Ureter (tissue), 1 donor: ENCODE measurements at places on chromosomes 13 and 19.

GRCh38 chr19:2668175-2668763 lies 34.2 kb downstream of the GNG7 start:
- no peak for DNase-seq

GRCh38 chr13:51885651-51886050 lies 23.9 kb downstream of the CCDC70 start:
- no peak for DNase-seq

- DNase-seq, result no peak
These were observed 18.3 kb upstream of the ENOX1 start for GRCh38 chr13:43805071-43805468.

- no peak for DNase-seq
These were observed 178.5 kb downstream of the PRR20E start for GRCh38 chr13:57345526-57345925.

- DNase-seq, result peak; percentile 77
These were observed 9.8 kb upstream of the ZNF627 start for GRCh38 chr19:11587302-11587974.

DNA sequence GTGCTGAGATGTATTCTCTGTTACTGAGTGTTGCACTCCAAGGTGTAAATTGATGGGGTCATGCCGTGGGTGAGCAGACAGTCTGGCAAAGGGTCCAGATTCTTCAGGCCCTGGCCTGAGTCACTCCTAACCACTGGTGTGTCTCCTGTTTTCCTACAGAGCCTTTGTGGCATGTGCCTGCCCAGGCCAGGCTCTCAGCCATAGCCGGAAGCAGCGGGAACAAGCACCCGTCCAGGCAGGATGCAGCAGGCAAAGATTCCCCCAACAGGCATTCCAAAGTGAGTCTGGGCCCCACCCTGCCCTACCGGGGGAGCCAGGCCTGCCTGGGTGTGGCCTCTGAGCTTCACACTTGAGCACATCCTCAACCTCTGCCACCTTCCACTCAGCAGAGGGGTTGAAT lies 61.9 kb downstream of the DPF1 start:
- no peak for DNase-seq

DNA sequence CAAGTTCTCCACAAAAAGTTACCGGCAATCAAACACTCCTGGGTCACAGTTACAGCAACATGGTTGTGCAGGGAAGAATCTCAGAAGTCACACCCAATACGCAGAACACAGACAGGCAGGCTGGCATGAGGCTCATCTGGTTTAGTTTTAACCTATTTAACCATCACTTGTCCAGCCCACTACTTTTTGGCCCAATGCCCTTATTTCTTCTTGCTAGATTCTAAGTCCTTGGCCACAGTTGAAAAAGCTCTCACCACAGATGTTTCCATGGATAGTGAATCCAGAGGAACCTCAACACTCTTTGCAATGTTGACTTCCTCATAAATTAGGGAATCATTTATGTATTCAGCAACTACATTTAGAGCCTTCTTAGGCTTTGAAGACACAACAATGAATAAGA lies 50.7 kb upstream of the FNDC3A start:
- DNase-seq, result no peak

DNA sequence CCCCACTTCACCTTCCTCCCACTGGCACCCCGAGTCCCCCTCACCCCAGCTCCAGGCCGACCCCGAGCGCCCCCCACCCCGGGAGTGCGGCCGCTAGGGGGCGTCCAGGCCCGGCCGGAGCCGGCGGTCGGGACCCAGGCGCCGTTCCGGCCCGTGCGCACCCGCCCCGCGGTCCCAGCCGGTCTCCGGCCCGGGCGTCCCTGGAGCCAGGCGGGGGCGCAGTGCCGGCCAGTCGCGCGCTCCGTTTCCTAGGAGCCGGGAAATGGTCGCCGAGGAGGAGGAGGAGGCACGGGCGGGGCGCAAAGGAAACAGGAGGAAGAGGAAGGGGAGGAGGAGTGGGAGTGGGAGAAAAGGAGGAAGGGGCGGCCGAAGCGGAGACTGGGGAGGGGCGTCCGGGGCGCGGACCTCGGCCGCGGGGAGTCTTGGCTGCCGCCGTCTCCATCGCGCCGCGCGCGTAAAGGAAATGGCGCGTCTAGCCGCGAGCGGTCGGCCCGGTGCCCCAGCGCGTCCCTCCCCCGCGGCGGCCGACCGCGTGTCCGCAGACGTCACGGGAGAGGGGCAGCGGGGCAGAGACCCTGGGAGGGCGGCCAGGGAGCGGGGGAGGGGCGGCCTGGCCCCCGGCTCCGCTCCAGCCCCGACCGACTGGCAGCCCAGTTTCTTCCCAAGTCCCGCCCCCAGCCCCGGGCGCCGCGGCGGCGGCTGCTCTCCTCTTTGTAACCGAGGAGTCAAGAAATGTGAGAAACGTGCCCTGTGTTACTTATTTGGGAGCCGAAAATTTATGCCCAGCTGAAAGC lies 1.1 kb upstream of the KCTD15 start:
- peak; percentile 80 for DNase-seq

GRCh38 chr13:98315466-98315865 lies 138.4 kb upstream of the RNF113B start:
- no peak for DNase-seq

GRCh38 chr13:39556866-39557265 lies 46.1 kb downstream of the LHFPL6 start:
- no peak for DNase-seq

DNA sequence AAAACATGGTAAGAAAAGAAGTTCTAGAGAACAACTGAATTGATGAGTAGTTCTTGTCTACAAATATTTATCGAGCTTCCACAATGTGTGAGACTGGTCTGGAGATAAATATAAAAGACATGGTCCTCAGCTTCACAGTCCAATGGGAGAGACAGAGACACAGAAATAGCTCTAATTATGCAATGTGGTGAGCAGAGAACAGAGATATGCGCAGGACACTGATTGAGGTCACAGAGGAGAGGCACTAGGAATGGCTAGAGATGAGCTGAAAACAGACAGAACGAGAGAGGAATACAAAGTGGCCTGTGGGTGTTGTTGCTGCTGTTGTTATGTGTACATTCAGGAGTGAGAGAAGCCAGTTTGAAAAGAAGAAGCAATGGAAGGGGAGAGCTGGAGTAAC lies 53.2 kb downstream of the GPALPP1 start:
- no peak for DNase-seq

DNA sequence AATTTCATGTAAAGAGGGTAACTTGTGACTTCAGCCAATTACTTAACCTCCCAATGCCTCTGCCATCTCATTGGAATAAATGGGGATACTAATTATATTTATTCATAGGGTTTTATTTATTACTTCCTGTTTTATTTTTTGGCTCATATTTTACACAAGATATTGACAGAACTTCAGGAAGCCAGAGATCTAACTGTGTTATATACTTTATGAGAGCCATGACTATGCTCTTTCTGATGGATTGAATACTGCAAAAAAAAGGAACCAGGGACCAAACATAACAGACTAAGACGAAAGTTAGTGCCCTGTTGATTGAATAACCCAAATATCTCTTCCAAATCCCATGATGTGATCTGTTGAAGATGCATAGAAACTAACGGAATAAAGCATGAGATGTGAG lies 243.3 kb upstream of the STARD13 start:
- no peak for DNase-seq

DNA sequence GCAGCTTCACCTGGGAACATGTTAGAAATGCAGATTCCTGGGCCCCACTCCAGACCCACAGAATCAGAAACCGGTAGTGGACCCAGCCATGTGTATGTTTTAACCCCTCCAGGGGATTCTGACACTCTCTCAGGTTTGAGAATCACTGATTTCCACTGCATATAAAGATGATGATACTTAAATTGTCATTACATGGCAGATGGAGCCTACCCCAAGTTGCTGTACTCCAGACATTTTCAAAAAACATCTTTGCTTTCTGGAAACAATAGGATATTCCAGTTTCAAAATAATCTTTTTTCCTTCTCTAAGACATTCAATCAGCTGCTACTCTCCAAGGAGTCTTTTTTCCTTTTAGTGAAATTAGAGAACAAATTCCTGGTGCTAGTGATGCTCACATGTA lies 48.6 kb upstream of the RGCC start:
- no peak for DNase-seq
